Hair follicular keratinocyte (primary cell): ENCODE measurements at places on chromosomes 13 and 19. TPM values are rescaled to one million over a fixed set of nuclear protein-coding genes. Genes with fewer than 3 reads are reported as not detected.

Gene ZNF776
- total RNA-seq = 5.6 and 6.0 TPM in 2 replicates

Gene FAM216B
- total RNA-seq = not detected in 2 replicates

Gene IL17D
- 0.16 TPM in 1 of 2 replicates, not detected in the other for total RNA-seq

Gene COMP
- total RNA-seq = not detected in 2 replicates

Gene ZNF429
- total RNA-seq = 1.3 and 2.0 TPM in 2 replicates
